Stimulated activated CD8-positive, alpha-beta memory T cell treated with anti-CD3 and anti-CD28 coated beads, Interleukin-2, amount 100 ng/mL, for 1 hour (primary cell): ENCODE measurements at places on chromosomes 11 and 22.

- DNase-seq, result no peak
Observed at GRCh38 chr11:32884770-32885384, 7.7 kb upstream of the QSER1 start.

DNA sequence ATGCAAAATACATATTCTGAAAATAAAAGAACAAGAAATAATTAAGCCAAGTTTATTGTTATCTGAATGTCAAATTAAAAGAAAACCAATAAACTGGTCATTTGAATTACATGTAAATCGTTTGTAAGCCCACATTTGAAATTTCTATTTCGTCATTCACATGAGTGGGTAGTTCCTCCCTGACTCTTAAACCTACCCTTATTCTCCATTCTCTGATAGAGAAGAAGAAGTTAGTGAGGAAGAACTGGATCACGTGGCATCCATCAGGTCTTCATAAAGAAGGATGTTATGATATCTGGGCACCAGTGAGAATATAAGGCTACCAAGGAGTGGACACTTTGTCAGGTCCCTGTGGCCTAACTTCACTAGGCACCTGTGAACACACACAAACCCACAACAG, 328.1 kb downstream of the OPCML start:
- DNase-seq, result no peak

GRCh38 chr11:45982656-45983470, 60.4 kb downstream of the LARGE2 start:
- no peak for DNase-seq

- no peak for DNase-seq
Observed at GRCh38 chr22:25085930-25086901, 113.4 kb upstream of the CRYBB3 start.

- no peak for DNase-seq
Observed at GRCh38 chr11:121334973-121335710, 42.6 kb downstream of the SC5D start.

DNA sequence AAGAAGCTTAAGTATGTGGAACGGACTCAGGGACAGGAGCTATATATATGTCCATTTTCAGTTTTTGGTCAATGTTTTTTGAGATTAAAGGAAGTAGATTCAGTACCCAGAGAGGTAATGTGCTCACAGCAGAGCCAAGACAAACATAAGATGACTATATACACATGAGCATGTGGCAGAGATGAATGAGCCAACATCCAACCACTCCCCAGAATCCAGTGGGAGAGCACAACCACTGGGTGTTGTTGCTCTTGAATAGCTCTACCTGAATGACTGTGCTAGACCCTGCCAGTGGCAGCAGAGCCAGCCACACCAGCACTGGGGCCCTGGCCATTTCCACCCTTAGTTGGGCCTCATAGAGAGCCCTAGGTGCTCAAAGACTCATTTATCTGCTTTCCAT, 10.7 kb upstream of the SYTL2 start:
- no peak for DNase-seq

DNA sequence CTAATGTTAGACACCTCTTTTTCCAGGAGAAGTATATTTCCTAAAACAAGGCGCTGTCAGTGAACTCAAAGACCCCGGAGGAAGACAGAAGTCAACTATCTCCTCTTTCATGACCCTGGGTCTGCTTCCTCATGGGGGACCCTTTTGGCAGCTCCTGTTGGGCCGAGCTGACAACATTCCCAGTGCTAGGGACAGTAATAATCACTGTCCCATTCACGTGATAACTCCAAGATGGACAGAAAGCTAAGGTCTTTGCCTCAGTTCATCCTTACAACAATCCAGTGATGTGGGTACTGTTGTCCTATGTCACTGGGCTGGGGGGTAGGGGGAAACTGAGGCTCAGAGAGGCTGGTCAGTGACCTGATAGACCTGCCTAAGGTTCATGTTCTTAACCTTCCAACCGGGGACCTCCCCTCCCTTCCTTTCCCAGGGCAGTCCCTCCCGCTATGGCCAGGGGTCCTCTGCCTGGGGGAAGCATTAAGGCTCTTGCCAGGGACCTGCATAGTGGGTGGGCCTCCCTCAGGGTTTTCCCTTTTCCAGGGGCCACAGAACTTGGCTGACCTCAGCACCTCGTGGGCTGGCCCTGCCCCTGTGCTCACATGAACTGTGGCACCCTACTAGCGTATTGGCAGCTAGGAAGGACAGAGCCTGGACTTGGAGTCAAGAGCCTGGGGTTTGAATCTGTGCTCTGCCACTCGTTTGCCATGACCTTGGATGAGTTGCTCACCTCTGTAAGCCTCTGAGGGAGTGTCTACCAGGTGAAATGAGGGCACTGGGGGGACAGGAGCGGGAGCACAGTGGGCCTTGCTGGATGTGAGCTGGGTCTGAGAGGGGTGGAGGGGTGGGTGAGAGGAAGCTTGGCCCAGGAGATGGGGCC, 53.6 kb downstream of the LRRC32 start:
- no peak for DNase-seq

- no peak for DNase-seq
Observed at GRCh38 chr22:36258701-36259614, 6.0 kb downstream of the APOL1 start.

- DNase-seq, result no peak
Observed at GRCh38 chr11:81253244-81253643, 1480.4 kb downstream of the FAM181B start.

GRCh38 chr22:30033137-30033536, 47.1 kb upstream of the HORMAD2 start:
- DNase-seq, result no peak

- no peak for DNase-seq
Observed at GRCh38 chr22:37749226-37749625, 52.4 kb downstream of the TRIOBP start.

GRCh38 chr11:2220173-2220771, 48.7 kb upstream of the TH start:
- DNase-seq, result no peak

DNA sequence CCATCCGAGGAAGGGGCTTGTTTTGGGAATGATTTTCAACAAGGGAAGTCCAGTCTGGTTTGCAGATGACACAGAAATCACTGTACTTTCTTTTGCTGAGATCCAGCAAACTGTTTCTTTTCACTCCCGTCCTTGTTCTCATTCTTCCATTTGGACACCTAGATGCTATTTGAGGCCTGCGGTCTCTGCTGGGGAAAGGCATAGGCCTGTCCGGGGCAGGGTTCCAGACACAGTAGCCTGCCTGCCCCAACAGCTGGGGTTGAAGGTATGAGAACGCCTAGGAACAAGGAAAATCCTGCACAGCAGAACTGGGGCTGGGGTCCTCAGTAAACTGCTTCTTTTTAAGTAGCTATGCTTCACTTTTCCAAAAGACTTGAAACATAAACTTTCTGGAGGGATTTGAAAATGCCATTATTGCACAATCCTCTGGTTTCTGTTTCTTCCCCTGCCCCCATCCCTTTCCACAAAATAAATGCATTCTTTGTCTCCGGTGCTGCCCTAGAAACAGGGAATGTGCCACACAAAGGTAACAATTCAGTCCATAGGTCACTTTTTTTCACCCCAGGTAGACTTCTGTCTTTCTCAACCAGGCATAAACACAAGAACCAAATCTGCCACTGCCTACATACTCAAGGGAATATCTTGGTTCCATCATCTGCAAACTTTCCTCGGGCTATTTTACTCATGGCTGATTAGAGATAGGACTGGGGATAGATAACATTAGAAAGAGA, 174.8 kb upstream of the MTMR2 start:
- DNase-seq, result no peak

DNA sequence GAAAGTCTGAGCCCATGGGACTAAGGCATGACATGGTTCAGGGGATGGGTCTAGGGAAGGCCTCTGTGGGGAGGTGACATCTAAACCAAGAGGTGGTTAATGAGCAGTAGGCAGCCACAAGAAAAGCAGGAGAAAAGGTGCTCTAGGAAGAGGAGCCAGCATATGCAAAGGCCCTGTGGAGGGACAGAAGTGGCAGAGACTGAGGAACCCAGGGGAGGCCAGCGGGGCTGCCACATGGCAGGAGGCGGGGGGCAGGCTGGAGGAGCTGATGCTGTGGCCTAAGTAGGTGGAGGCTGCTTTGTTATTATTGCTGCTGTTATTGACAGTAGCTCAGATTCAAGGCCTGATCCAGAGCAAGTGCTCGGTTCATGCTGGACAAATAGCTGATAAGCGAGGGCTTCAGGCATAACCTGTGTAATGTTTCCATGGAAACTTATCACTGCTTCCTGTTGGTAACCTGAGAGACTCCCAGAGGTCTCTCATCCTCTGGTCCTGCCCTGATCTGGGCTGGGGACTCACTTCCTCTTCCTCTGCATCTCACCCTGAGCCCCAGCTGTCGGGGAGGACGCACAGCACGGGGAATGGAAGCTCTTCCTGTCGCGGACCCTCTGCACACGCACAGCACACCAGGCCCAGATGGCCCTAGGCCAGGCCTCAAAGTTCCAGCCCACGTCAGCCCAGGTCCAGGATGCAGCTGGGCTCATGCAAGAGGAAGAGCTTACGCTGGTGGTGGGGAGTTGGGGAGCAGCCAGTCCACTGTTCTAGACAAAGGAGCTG, 75.2 kb upstream of the TP53I11 start:
- DNase-seq, result no peak

DNA sequence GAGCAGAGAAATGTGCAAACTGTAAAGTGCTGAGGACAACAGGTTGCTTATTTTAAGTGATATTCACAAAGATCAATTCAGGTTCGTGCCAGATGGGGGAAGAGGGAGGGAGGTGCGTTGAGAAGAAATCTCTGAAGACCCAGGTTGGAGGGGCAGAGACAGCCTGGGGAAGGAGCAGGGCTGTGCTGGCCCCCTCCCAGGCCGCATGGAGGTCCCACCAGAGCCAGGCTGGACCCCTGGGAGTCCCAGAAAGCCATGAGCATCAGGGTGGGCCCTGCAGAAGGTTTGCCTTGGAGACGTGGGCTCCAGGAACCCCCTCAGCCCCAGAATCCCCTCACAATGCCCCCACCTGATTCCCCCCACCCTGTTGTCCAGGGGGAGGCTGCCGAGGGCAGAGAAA, 47.4 kb downstream of the IGLL1 start:
- no peak for DNase-seq

- DNase-seq, result no peak
Observed at GRCh38 chr11:57640068-57640800, 9.5 kb downstream of the YPEL4 start.

DNA sequence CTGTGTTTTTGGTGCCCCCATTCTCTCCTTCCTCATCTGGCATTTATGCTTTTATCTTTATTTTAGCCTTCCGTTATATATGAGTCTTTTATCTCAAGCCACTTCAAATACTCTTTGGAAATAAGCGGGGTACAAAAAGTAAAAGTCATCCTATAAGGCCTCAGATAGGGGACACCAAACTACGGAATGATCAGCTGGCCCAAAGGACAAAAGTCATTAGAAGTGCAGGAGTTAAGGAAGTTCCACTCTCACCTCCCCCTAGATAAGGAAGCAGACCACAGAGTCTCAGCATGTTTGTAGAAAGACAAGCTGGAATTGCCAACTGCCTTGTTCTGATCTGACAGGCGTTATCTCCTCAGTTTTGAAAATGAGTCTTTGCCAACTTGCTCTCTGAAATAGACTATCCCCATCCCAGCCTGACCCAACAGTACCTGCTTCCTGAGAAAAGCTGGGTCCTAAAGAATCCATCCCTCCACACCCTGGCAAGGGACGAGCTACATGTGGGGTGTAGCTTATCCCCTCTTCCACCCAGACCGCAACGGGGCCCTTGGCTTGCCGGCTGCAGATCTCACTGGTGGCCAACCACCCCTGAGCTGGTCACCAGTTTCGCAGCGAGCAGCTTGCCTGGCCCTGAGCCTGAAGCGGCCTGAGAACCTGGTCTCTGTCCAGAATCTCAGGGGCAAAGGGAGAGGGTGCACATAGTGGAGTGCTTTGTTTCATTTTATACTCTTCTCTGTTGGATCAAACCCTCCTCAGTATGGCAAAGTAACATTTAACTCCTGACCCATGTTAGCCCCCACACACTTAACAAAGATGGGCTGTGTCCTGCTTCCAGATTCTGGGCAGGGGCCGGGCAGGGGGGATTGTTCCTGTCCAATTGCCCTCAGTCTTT, 13.8 kb downstream of the FADS2 start:
- DNase-seq, result no peak

- no peak for DNase-seq
Observed at GRCh38 chr11:20397281-20397680, 9.8 kb downstream of the PRMT3 start.

DNA sequence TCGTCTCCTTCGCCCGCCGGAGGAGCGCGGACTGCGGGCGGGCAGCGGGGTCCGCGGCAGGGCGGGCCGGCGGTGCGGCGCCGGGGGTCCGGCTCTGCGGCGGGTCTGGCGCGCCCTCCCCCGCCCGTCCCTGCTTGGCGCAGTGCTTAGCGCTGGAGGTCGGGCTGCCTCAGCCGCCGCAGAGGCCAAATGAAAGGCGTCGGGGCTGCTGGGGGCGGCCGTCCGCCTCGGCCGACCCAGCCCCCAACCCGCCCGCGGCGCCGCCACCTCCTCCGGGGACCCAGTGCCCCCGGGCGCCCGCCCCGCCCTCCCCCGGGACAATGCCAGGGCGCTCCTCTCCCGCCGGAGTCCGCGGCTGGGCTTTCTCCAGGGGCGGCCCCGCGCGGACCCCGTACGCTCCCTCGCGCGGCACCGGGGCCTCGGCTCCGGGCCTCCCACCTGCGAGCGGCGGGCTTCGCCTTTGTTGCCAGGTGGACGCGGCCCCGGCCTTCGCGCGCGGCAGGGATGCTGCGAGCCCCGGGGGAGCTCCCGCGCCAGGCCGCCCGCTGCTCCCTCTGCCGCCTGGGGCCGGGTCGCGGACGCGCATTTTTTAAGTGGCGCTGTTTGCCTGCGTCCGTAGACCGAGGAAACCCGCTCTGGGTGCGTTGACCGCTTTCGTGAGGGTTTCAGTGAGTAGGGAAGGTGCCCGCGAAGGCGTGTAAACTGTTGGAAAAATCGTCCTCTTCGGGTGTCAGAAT, 583 bp downstream of the APLP2 start:
- no peak for DNase-seq

DNA sequence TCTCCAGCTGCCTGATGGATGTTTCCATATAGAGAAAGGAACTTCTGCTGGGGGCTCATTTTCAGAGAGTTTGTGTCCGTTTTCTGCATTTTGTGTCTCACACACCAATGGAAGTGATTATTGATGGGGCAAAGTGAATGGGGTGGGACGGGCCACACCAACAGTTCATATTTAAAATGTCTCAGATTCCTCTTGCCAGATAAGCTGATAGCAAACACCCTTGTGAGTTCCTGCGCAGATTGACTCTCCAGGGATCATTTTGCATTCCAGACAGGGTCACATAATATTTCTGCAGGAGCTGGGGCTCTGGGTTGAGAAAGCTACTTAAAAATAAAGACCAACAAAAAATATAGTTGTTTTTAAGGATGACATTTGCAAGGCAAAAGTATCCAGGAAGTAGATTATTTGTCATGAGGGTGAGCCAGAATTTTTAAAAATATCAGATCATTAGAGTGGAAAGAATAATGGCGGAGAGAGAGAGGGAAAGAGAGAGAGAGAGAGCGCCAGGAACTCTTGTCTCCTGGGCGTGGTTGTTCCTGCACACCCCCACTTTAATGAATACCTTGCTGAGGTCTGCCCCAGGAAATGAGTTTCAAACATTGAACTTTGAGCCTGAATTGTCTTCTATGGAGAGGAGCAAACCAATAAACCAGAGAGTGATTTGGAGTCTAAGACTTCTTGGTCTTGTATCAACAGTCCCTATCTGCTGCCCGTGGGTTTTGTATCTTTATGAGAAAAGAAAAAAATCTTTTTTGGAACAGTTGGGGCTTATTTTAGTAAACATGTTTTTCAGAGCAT, 33.3 kb downstream of the MICAL2 start:
- no peak for DNase-seq
